ENCODE measurements at places on chromosomes 7 and 10.

DNA sequence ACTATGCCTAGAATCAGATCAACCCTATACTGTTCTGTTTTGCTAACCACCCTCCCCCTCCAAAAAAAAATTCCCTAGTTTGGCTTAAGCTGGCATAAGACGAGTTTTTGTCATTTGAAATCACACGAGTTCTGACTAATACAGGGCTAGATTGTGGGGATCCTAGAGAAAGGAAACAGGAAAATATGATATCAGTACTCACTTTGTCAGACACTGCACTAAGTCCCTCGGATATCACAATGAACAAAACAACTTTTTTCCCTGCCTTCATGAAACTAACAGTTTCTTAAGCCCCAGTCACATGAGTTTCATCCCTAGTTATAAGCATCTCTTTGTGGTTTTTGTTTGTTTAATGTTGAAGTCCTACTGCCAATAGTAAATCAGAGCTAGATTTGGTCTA is 118.5 kb downstream of the ITGB8 start:
- no peak for DNase-seq

- DNase-seq: no peak
Measured at GRCh38 chr7:156929789-156930539, 19.5 kb upstream of the NOM1 start.

DNA sequence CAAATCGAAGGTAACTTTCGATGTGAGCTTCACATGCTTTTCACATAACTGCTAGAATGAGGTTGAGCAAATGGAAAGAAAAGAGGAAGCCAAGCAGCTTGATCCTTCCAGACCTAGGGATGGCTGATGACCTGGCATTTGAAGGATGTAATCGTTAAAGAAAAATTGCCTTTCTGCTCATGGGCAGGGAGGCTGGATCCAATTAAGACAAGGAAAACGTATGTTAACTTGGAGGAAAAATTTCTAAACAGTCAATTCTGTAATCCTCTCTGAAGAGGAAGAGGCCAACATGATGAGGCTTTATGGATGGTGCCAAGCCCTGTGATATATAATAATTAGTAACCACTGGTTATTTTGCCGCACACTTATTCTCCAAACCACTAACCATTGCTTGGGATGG is 12.5 kb downstream of the GRK5 start:
- DNase-seq: no peak

GRCh38 chr10:5968681-5969453 is 8.5 kb downstream of the IL15RA start:
- DNase-seq: no peak

DNA sequence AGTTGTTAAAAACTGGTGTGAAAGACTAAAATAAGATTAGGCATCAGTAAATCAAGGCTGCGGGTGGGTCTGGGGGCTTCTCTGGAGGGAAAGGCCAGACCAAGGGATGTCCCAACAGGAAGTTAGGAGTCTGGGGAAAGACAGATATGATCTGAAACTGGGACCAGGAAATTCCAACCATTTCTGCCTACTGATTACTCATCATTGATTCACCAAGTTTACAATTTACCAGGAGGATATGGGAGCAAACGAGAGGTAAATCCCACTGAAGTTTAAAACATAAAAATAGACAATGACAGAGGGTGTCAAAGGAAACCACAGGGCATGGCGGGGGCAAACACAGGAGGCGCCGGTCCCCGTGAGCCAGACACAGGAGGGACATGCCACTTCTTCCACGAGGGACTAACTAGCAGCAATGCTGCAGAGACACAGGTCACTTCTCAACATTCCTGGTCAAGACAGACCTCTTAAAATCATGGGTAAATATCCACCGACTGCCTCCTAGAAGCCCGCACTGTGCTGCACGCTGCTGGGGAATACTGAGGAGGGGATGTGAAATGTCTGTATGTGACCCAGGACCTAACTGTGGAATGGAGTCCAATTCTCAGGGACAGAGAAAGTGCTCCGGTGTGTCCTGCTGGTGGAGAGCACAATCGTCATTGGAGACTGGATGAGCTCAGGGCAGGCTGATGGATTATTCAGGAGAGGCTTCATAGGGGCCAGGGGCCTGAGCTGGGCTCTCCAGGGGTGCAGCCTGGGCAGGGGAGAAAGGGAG is 153.4 kb upstream of the KLF14 start:
- no peak for DNase-seq

DNA sequence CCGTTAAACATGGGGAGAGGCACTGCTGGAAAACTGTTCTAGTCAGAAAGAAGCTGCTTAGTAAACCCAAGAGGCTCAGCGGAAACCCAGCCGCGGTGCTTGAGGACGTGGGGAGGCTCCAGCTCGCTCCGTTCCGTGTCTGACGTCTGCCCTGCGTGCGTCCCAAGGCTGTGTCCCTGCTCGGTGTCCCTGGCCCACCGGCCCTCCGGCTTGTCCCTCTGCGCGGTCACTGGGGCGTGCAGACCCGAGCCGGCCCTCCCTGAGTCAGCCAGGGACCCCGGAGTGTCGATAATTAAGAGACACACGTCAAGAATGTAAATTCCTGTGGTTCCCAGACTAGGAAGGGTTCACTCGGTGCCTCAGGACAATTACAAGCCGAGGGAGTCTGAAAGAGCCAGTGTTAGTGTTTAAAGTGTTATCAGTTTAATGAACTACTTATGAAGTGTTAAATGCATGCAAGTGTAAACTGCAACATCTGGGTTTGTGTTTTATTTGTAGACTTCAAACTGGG is 98.9 kb downstream of the WDR11 start:
- no peak for DNase-seq

DNA sequence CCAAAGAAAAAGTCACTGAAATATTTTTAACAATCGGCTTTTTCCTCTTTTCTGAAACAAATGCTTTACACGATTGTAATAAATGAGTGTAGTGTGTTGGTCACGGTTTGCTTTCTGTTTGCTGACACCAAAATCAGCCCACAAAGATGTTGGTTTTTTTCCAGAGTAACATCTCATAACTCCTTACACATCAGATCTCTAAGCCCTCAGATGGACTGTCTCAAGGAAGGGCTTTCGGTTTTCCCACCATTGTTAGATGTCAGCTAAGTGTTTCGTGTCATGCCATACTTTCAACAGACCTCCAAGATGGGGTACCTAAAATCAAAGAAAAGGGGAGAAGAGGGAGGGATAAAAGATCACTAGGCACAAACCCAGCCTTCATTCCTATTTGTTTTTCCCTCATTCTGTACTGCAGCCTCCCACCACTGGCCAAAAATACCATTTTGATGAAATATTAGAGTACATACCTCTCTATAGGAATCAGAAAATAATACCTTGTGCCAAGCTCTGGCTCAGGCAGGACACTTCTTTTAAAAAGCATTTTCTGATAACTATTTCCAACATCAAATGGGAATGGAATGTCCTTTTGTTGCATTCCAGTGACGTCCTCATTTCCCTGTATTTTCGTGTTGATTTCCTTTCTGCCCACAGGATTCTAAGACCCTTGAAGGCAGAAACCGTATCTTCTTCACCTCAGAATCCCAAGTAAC is 159.1 kb downstream of the DGKI start:
- no peak for DNase-seq

All from CD4-positive, alpha-beta T cell (primary cell).